ENCODE measurements at places on chromosomes 3 and 15. TPM values are rescaled to one million over a fixed set of nuclear protein-coding genes. Genes with fewer than 3 reads are reported as not detected.

The CLSTN2 gene
- total RNA-seq: 0.16 TPM

GRCh38 chr3:188497021-188497420 is 343.1 kb downstream of the LPP start:
- DNase-seq: no peak

- peak; percentile 76 for DNase-seq
These were observed 54.6 kb upstream of the FURIN start for GRCh38 chr15:90813796-90814190.

DNA sequence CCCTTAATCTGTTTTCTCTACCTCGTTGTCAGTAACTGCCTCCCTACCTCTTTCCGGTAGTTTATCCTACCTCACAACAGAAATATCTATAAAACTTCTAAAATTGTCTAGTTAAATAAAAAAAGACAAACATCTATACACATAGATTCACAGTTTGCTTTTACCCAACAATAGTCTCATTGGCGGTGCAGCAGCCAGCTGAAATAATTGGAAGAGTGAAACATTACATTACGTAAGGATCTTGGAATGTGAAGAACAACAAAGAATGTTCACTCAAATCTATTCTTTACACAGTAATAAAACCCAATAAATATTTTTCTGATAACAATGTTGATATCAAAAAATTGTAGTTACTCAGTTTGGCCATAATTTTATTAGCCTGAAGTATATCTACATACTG is 115.5 kb upstream of the ARPP21 start:
- no peak for DNase-seq

DNA sequence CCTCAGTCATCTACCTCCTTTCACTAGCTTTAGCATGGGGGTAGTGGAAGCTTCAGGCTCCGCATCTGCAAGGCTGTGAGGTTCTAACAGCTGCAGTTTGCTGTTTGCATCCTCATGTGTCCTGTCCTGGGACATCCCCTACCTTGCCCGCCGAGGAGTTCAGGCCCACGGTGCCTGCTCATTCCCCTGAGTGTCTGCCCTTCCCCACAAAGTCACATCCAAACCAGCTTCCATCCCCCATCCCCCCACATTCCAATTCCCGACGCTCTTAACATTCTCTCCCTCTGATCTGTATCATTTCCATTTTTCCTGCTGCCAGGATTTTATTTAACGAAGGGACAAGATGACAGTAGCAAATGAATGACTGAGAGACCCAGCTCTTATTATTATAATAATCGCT is 43.8 kb downstream of the HRH1 start:
- no peak for DNase-seq

GRCh38 chr3:194537732-194538247 is 51.0 kb upstream of the ATP13A3 start:
- DNase-seq: peak; percentile 24

DNA sequence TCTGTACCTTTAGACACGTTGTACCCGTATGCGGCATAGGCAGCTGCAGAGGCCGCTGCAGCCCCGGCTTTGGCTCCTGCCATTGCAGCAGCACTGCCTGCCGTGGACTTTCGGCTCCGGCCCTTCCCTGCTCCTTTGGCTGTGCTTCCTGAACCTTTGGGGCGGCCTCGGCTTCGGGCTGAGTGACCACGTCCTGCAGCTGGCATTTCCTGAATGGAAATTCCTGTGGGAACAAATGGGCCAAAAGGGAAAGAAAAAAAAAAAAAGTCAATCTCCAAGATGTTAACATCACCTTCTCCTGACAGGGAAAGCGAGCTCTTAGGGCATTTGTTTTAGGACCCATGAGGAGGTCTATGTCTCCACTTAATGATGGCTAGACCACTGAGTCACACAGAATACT is 29.6 kb downstream of the CHAC1 start:
- DNase-seq: no peak

The FMN1 gene
- 6.7 TPM for total RNA-seq

The PPM1M gene
- 4.8 TPM for total RNA-seq

GRCh38 chr3:109874896-109875708 is 537.8 kb upstream of the DPPA4 start:
- DNase-seq: peak; percentile 90

The CSTA gene
- 62.0 TPM for total RNA-seq

DNA sequence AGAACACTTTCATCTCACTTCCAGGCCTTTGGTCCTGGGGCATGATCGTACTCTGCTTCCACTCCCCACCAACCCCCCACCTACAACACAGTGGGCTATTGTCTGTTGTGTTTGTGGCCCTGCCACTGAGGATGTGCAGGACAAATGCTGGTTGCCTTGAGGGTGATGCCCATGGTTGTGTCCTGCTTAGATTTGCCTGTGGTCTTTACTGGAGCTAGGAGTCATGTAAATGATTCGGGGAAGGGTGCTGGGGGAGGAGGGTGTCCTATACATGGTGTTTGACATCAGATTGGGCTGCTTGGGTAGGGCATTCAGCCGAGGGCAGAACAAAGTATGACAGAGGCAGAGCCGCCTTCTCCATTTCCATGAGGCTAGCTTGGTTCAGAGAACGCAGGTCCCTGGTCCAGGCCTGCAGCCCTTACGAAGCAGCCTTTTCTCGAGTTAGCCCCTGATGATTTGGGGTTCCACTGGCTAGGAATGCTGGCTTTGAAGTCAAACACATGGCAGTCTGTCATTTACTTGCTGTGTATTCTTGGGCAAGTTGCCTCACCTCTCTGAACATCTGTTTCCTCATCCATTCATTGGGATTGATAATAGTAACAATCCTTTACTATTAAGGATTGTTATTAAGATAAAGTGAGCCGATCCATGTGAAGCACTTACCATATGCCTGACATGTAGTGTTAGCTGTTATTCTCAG is 6.9 kb downstream of the CORO2B start:
- no peak for DNase-seq

DNA sequence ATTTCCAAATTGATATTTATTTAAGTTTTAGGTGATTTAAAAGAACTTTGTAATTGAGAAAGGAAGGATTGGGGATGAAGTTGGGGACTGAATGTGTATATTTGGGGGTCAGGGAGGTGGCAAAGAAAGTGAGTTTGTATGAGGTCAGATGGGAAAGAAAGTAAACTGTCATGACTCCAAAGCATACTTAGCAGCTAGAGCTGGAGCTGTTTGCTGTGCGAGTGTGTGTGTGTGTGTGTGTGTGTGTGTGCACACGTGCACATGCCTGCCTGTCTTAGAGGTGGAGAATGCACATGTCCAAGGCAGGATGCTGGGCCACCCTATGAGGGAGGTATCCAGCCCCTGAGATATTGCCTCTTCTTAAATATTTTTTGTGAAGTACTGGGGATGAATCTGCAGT is 21.0 kb downstream of the BOC start:
- no peak for DNase-seq

GRCh38 chr3:115436767-115437301 is 186.5 kb upstream of the GAP43 start:
- DNase-seq: peak; percentile 97

- DNase-seq: peak; percentile 66
These were observed 115.6 kb downstream of the ADAMTSL3 start for GRCh38 chr15:83769411-83769999.

DNA sequence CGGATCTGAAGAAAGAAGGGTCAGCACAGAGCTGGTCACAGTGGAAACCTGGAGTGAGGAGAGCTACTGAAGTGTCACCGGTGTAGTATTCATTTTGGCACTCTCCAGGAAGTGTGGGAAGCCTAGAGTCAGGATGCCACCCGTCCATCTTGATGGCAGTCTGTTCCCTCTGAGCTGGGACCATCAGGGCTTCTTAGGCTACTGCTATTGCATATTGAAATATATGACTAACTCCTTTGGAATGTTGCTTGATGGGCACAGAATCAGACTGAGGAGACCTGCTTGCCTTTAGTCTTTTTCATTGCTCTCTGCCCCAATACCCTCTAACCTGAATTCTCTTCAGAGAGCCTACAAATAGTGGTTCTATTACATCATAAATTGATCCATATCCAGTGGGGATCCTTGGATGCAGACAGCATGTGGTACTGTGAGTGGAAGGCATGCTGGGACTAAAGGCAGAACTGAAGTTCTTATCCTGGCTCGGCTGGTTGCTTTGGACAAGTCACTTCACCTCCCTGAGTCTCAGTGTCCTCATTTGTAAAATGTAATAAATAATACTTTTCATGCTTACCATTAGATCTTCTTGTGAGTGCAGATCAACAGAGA is 143.5 kb downstream of the PDE8A start:
- peak; percentile 41 for DNase-seq

DNA sequence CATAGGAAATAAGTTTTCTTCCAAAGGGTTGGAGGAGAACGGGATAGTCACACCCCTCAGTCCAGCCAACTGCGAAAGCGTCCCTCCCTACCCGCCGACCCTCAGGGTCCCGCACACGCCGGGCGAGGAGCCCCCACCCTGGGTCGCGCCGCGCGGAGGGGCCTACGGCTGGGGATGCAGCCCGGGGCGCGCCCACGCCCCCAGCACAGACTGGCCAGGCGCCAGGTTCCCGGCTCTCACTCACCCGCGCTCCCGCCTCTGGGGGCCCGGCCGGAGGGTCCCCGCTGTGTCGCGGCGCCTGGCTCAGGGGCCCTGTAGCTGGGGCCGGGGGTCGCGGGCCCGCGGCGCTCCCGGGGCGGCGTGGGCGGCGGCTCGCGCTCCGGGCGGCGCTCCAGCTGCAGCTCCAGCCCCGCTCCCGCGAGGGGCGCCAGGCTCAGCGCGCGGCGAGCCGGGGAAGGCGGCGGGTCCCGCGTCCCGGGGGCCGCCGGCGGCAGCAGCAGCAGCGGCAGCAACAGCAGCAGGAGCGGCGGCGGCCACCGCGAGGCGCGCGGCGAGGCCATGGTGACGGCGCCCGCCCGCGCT is 375 bp downstream of the HEG1 start:
- DNase-seq: no peak

The TSEN2 gene
- total RNA-seq: 24.6 TPM

The CCDC32 gene
- 13.7 TPM for total RNA-seq

GRCh38 chr3:69671082-69671952 is 67.9 kb upstream of the MITF start:
- peak; percentile 27 for DNase-seq

DNA sequence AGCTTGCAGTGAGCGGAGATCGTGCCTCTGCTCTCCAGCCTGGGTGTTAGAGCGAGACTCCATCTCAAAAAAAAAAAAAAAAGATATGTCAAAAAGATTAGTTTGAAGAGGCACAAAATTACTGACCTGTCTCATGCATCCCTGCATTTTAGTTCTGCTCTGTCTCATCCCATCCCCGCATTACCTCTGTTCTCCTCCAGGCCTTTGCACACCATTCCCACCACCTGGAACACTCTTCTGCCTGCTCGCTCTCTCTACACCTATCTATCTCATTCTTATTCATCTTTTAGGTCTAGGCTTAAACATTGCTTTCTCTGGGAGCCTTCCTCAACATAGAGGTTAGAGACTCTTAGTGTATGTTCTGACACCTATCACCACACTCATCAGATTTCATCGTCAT is 32.9 kb upstream of the ZNF770 start:
- DNase-seq: no peak

The GFM1 gene
- total RNA-seq: 52.3 TPM

- no peak for DNase-seq
These were observed 357 bp upstream of the MAN2C1 start for GRCh38 chr15:75368689-75369239.

The NR2E3 gene
- total RNA-seq: 0.17 TPM

The CTDSPL2 gene
- 47.3 TPM for total RNA-seq

GRCh38 chr3:49465270-49466034 is 4.6 kb upstream of the DAG1 start:
- DNase-seq: peak; percentile 51

- DNase-seq: no peak
These were observed 146.5 kb downstream of the LRRK1 start for GRCh38 chr15:101065570-101066221.

The ANKRD34C gene
- not detected for total RNA-seq

- DNase-seq: no peak
These were observed 81.4 kb upstream of the KLF13 start for GRCh38 chr15:31245135-31245689.

GRCh38 chr15:47184003-47184907 is 533.0 kb upstream of the SEMA6D start:
- peak; percentile 31 for DNase-seq

DNA sequence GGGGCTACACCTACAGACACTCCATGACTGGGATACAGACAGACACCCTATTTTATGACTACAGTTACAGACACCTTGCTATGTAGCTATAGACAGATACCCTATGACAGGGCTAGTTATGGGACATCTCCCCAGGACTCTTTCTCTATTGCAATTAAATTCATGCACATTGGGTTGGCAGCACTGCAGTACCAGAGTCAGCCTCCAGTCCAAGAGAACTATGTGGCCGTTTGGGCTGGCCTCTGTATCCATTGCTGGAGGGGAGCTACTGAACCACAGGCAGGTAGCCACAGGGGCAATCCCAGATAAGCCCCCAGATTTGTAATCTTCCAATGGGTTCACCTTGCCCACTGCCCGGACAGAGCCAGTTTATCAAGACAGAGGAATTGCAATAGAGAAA is 108.4 kb upstream of the SPATA16 start:
- no peak for DNase-seq

GRCh38 chr3:128702391-128702790 is 23.6 kb upstream of the RAB7A start:
- no peak for DNase-seq

GRCh38 chr3:14497321-14497720 is 42.8 kb downstream of the GRIP2 start:
- DNase-seq: no peak

DNA sequence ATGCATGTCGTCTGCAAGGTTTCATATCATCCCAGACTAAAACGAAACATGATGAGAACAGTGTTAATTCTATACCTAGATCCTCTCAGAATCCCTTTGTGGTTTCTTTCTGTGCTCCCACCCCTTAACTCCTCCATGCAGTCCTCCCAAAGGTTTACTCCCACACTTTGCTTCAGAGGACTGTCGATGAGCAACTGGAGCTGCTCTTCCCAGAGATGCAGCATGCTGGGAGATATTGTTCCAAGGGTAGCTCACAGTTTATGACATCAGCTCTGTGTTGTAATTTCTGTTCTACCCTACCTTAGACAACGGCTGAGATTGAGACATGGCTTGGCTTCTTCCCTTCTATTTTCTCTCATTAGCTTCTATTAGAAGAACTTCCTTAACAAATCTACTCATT is 313.0 kb upstream of the COL8A1 start:
- DNase-seq: no peak

DNA sequence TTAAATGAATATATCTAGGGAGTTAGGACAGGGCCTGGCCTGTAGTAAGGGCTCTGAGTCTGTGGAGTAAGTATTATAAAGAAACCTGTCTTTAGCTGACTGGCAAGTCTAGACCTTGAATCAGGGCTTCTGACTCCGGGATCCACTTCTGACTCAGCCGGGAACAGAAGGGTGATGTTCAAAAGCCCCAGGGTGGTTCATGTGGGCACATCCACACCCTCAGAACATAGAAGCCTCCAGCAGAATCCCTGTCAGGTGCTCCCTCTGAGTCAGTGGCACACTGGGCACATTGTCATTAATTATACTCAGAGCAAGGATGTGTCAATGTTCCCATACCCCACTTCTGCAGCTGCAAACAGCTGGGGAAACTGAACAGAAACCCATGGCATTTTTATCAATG is 26.7 kb upstream of the SNRK start:
- DNase-seq: peak; percentile 99

GRCh38 chr3:3610581-3611298 is 188.5 kb upstream of the LRRN1 start:
- no peak for DNase-seq

The SLC12A1 gene
- not detected for total RNA-seq

GRCh38 chr15:85534031-85534430 is 153.6 kb downstream of the AKAP13 start:
- DNase-seq: peak; percentile 38

Measured in mammary epithelial cell (primary cell).